Thoracic aorta (tissue), 2 donors: ENCODE measurements at places on chromosomes 4 and X.

GRCh38 chr4:76783836-76784235, 114.1 kb downstream of the SOWAHB start:
- DNase-seq, result no peak
- peaks cover 9% of the 10 kb centered on the region for H3K36me3 ChIP-seq
- no peaks in the 10 kb centered on the region for H3K27me3 ChIP-seq
- no peak overlapping the region for H3K4me3 ChIP-seq
- peaks cover 11% of the 10 kb centered on the region for H3K4me1 ChIP-seq

DNA sequence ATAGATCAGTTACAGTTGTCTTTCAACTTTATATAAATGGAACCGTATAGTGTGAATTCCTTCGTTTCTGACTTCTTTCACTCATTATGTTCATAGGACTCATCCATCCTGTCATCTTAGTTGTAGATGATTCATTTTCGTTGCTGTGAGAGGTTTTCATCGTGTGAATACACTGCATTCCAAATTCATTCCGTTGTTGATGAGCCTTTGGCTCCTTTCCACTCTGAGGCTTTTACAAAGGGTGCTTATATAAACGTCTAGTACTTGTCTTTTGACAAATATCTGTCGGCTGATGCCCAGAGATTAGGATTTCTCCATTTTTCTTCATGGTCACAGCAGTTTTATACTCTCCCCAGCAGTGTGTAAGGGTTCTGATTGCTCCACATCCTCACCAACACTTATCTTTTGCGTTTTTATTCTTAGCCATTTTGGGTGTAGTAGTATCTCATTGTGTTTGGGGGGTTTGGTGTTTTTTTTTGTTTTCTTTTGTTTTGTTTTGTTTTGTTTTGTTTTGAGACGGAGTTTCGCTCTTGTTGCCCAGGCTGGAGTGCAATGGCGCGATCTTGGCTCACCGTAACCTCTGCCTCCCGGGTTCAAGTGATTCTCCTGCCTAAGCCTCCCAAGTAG, 48.6 kb downstream of the LRP2BP start:
- no peaks in the 10 kb centered on the region for H3K27me3 ChIP-seq
- no peak overlapping the region for H3K27ac ChIP-seq
- H3K36me3 ChIP-seq, result peaks cover 8% of the 10 kb centered on the region
- peaks cover 18% of the 10 kb centered on the region for H3K4me1 ChIP-seq
- DNase-seq, result no peak

- H3K4me1 ChIP-seq, result no peaks in the 10 kb centered on the region
- H3K4me3 ChIP-seq, result no peak overlapping the region
- no peaks in the 10 kb centered on the region for H3K27me3 ChIP-seq
- H3K36me3 ChIP-seq, result no peaks in the 10 kb centered on the region
- no peak overlapping the region for H3K27ac ChIP-seq
These were observed 84.8 kb downstream of the RTL3 start for GRCh38 chrX:78574306-78574705.

DNA sequence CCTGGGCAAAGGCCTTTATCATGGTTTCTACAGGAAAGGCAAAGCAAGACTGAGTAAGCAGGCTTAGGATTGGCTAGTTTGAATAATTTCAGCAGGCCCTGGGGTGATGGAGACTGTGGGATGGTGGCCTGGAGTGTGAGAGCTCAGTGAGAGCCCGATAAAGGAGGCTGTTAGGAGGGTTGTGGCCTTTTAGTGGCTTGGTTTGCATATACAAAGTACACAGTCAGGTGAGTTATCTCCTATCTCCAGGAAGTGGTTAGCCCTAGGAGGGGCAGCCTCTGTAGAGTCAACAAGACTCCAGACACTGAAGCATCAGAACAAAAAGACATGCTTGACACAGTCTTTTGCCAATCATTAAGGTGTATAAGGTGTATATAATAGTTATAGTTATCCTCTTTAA, 157.2 kb downstream of the CFAP299 start:
- no peaks in the 10 kb centered on the region for H3K36me3 ChIP-seq
- no peak for DNase-seq
- no peaks in the 10 kb centered on the region for H3K27me3 ChIP-seq
- no peaks in the 10 kb centered on the region for H3K4me1 ChIP-seq

GRCh38 chr4:153111426-153112040, 92.7 kb upstream of the TRIM2 start:
- H3K36me3 ChIP-seq, result no peaks in the 10 kb centered on the region
- H3K4me3 ChIP-seq, result no peak overlapping the region
- no peak for DNase-seq
- H3K27me3 ChIP-seq, result no peaks in the 10 kb centered on the region

DNA sequence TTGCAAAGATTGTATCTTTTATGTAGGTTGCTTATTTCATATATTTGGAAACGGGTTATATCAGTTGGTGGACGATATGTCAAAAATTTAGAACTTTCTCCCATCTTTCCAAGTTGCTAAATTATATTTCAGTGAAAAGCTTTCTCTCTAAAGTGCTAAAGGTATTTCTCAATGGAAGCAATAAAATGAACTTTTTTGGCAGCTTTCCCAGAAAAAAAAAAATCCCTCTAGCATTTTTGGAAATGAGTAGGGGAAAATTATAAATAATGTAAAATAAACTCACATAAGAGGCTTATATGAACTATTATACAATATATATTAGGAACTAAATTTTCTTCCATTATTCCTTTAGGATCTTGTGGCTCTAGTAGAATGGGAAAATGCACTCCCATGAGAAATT, 152.2 kb downstream of the GRID2 start:
- no peaks in the 10 kb centered on the region for H3K36me3 ChIP-seq
- H3K4me3 ChIP-seq, result no peak overlapping the region
- H3K4me1 ChIP-seq, result no peaks in the 10 kb centered on the region

- no peak overlapping the region for H3K27ac ChIP-seq
- H3K27me3 ChIP-seq, result no peaks in the 10 kb centered on the region
- no peaks in the 10 kb centered on the region for H3K36me3 ChIP-seq
- H3K4me1 ChIP-seq, result no peaks in the 10 kb centered on the region
These were observed 916.7 kb upstream of the POU3F4 start for GRCh38 chrX:82591421-82591820.

DNA sequence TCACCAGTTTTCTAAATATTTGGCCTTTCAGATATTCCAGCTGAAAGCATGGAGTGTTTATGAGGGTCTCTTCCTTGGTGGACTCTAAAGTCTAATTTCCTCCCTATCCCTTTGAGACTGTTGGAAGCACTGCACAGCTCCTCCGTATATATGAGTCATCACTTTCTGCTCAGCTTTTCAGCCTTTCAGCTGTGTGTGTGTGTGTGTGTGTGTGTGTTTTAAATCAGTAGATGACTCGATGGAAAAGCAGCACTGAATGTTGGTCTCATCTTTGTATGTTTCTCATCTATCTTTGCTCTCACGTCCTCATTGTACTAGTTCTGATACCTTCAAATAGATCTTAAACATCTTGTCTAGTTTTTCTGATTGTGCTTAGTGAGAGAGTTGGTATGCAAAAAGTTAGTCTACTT, 81.6 kb downstream of the ZFX start:
- no peaks in the 10 kb centered on the region for H3K27me3 ChIP-seq
- no peak overlapping the region for H3K4me3 ChIP-seq
- no peak for DNase-seq
- H3K36me3 ChIP-seq, result no peaks in the 10 kb centered on the region
- H3K4me1 ChIP-seq, result no peaks in the 10 kb centered on the region

DNA sequence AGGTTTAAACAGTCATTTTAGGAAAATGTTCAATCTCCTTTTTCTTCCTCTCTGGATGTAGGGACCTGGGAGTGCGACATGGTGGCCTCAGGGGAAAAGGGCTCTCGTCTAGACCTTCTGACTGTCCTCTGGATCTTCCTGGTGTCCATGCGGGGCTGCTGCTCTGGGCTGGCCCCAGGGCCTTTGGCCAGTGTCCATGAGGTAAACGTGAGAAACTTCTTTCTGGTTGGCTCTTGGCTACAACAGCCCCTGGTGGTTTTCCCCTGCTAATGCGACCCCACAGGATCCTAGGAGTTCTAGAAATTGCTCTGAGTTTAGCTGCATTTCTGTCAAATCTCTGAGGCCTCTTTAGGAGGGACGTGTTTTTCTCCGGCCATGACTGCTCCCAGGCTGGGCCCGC, 85.7 kb downstream of the MFAP3L start:
- H3K27ac ChIP-seq, result no peak overlapping the region
- no peak for DNase-seq
- no peaks in the 10 kb centered on the region for H3K36me3 ChIP-seq

DNA sequence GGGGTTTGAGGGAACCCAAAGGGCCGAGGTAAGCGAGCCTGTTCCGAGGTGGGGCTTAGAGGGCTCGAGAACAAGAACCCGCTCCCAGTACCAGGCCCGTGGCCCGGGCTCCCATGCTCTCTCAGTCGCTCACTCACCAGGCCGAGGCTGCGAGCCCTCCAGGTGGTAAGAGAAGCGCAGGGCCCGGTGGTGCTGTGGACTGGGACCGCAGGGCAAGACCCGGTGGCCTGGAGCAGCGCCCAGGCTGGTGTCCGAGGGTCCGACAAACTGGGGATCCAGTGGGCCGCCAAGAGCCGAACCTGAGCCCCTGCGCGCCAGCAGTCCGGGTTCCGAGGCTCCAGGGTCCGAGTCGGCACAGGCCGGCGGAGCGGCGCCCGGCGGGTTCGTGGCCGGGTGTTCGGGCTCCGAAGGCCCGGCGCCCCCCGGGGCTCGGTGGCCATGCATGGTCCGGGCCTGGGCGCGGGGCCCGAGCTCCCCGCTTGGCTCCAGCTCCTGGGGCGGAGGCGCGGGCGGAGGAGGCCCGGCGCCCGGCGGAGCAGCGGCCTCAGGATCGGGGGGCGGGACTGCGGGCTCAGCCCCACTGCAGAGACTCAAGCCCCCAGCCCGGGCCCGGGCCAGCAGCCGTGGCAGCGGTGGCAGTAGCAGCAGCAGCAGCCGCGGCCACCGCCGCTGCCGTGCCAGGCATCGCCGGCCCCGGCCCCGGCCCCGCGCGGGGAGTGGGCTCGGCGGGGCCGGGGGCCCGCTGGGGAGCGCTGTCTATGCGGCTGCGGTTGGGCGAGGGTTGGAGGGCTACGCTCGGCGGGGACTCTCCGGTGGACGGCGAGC, 833 bp downstream of the FGD1 start:
- H3K27ac ChIP-seq, result peak overlapping the region; percentile 76
- no peaks in the 10 kb centered on the region for H3K27me3 ChIP-seq
- DNase-seq, result no peak
- no peaks in the 10 kb centered on the region for H3K36me3 ChIP-seq

GRCh38 chr4:122647656-122648055, 26.8 kb upstream of the IL21 start:
- H3K4me1 ChIP-seq, result no peaks in the 10 kb centered on the region
- H3K36me3 ChIP-seq, result no peaks in the 10 kb centered on the region
- no peaks in the 10 kb centered on the region for H3K27me3 ChIP-seq
- DNase-seq, result no peak
- no peak overlapping the region for H3K4me3 ChIP-seq
- no peak overlapping the region for H3K27ac ChIP-seq

- peak within 1 kb of the TSS; percentile 54 for H3K4me3 ChIP-seq
- no peak for DNase-seq
- H3K27ac ChIP-seq, result no peak within 1 kb of the TSS
- H3K36me3 ChIP-seq, result no peaks in the 10 kb centered on the region
These were observed at the start of gene BMP3 for GRCh38 chr4:81030061-81030980. BMP3 (plus strand) TSS chr4:81030708; CDS start chr4:81031285, 577 bp downstream.

DNA sequence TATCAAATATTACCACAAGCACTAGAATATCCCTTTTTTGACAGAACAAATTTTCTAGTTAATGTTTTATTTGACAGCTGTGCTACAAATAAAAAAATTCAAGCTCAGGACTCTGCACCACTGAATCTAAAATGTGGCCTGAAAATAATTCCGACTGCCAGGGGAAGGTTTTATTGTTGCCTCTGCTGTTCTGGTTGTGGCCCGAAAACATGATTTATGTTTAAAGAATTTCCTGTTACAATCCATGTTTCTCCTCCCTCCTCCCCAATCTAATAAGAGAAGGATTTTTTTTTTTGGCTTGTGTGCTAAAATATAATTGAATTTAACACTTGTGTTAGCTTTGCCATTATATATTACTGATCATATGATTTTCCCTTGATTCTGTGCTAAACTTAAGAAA, 227.8 kb downstream of the DCLK2 start:
- DNase-seq, result no peak

DNA sequence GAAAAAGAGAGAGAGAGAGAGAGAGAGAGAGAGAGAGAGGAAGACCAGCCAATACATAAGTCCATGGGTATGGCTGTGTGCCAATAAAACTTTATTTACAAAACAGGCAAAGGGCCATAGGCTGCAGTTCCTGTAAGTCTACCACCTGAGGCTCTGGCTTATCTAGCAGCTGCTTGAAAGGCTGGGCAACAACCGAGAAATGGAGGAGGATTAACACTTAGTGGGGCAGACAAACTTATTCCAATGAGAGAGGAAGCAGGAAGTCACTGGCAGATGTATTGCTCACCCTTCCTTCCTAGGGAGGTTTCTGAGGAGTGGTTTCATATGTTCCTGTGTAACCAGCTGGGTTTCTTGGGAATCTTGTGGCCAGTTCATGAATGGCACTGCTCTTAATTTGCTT, 4.7 kb upstream of the GPR143 start:
- no peaks in the 10 kb centered on the region for H3K4me1 ChIP-seq
- no peak for DNase-seq
- no peak overlapping the region for H3K27ac ChIP-seq
- H3K27me3 ChIP-seq, result no peaks in the 10 kb centered on the region

- H3K27me3 ChIP-seq, result no peaks in the 10 kb centered on the region
- no peaks in the 10 kb centered on the region for H3K4me1 ChIP-seq
- H3K4me3 ChIP-seq, result no peak overlapping the region
- no peak for DNase-seq
These were observed 42.9 kb upstream of the MAN2B2 start for GRCh38 chr4:6532102-6532501.

DNA sequence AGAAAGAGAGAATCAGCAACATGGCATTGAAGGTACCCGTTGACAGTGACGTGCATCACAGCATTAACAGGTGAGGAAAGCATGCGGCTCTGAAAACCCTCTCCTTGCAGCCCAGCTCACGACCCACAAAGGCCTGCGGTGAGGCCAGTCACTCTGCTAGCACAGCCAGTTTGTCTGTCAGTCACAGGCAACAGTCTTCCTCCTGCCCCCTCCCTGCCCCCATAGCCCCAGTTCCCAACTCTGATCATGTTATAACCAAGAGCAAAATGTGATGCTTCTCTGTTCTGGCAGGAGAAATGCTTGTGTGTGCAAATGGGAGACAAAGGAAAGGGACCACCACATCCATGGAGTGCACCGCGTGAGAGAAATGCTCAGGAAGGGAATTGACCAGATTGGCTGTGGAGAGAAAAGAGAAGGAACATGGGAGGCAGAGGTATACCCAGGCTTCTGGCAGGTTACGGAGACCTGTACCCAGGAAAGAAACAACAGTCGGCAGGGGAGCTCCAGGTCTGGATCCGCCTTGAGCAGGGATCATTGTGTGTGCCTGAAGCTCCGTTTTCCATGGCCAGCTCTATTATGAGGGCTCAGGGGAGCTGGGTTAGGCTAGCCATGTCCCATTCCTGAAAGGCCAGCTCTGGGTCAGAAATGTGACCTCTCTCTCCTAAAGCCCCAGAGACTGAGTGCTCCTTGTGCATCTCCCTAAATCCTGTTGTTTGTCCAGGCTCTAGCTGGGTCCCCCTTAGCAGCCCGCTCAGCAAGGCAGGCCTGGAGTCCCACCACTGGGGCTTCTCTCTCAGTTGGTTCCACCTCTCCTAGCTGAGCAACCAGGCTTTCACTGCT, 139.7 kb upstream of the MAMLD1 start:
- H3K4me3 ChIP-seq, result no peak overlapping the region
- H3K4me1 ChIP-seq, result no peaks in the 10 kb centered on the region
- no peaks in the 10 kb centered on the region for H3K27me3 ChIP-seq
- no peaks in the 10 kb centered on the region for H3K36me3 ChIP-seq
